ENCODE measurements at places on chromosomes 4 and X.
A peak's percentile ranks its signal among the peaks of the same experiment; 100 is the strongest.

DNA sequence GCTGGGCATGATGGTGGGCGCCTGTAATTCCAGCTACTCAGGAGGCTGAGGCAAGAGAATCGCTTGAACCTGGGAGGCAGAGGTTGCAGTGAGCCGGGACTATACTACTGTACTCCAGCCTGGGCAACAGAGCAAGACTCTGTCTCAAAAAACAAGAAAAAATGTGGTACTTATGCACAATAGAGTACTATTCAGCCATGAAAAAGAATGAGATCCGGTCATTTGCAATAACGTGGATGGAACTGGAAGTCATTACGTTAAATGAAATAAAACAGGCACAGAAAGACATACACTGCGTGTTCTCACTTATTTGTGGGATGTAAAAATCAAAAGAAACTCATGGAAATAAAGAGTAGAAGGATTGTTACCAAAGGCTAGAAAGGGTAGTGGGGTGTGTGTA lies 12.1 kb downstream of the RPGR start:
- no peak for DNase-seq

- no peak for DNase-seq
Observed at GRCh38 chrX:46865281-46865680, 28.4 kb downstream of the RP2 start.

- DNase-seq: no peak
Observed at GRCh38 chrX:109841257-109841656, 108.2 kb upstream of the ACSL4 start.

DNA sequence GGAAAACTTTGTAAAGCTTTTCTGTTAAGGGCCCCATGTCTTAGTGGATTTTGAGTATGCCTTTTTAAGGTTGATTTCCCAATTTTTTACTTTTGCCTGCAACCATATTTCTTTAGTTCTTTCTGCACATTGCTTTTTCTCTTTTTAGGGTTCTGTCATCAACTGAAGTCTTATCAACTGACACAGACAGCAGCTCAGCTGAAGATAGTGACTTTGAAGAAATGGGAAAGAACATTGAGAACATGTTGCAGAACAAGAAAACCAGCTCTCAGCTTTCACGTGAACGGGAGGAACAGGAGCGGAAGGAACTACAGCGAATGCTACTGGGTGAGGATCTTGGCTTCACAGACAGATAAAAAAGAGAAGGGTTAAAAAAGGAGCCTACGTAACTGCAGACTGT lies 27.8 kb downstream of the TAF1 start:
- no peak for DNase-seq

- DNase-seq: no peak
Observed at GRCh38 chr4:38328989-38329729, 334.8 kb upstream of the KLF3 start.

DNA sequence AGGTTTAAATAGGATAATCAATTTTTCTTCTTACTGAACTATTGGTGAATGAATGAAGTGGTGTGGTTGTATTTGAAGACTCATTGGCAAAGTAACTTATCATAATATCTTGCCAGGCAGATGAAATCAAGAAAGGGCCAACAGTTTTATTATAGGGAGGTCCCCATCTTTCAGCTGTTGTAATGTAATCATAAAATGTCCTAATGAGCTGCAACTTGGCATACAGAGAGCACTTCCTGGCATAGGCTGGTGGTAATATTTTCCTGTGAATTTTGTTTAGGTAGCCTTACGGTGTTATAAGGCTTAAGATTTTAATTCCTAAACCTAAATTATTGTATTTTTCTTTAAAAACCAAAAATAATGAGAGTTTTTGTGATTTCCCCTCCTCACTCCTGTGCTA lies 17.5 kb downstream of the FHIP1A start:
- no peak for DNase-seq

- DNase-seq: no peak
Observed at GRCh38 chr4:148447681-148448080, 5.5 kb upstream of the NR3C2 start.

DNA sequence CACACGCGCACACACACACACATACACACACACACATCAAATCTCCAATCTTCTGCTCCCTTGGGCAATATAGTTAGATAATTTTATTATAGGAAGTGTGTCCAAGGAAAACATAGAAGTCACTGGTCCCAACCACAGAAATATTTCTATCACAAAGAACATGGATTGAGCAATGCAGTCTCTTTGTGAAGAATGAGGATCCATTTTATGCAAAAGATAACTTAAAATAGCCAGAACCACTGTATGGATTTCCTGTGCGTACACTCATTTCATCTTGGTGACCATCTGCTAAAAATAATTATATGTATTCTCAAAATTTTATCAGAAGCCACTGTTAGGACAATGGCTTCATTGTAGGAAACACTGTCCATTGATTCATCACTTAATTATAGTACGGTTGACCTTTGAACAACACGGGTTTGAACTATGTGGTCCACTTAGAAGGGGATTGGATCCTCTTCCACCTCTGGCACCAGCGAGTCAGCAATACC lies 169.6 kb upstream of the MXRA5 start:
- DNase-seq: no peak

DNA sequence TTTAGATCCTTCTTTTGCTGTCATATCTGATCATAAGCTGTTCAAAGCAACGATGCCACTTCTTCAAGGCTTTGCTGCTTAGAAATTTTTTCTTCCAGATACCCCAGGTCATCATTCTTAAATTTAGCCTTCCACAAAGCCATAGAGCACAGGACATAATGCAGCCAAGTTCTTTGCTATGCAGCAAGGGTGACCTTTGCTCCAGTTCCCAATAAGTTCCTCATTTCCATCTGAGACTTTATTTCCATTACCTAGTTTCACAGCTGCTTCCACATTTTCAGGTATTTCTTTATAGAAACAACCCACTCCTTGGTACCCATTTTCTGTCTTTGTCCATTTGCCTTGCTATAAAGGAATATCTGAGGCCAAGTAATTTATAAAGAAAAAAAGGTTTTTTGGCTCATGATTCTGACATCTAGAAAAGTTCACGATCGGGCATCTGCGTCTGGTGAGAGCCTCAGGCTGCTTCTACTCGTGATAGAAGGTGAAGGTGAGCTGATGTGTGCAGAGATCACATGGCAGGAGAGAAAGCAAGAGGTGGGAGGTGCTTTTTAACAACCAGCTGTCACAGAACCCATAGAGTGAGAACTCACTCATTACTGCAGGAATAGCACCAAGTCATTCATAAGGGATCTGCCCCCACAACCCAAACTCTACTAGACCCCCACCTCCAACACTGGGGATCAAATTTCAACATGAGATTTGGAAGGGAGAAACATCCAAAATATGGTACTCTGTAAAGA lies 11.8 kb upstream of the TASL start:
- DNase-seq: no peak

GRCh38 chrX:39705290-39705689 lies 392.5 kb downstream of the BCOR start:
- DNase-seq: peak; percentile 41

DNA sequence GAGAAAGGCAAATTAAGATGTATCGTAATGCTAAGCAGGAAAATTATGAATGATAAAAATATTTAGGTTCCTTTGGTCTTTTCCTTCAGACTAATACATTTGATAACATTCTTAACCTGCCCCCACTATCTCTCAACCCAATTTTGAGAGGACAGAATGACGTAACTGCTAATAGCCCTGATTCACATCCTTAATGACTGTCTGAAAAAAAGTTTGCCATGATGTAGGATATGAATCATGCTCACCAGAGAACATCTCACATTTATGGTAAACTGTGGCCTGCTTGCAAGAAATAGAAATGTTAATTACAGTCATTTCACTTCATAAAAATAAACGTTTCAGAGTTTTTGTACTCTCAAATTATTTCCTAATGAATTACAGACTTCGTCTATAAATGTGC lies 128.0 kb upstream of the VEGFC start:
- no peak for DNase-seq

DNA sequence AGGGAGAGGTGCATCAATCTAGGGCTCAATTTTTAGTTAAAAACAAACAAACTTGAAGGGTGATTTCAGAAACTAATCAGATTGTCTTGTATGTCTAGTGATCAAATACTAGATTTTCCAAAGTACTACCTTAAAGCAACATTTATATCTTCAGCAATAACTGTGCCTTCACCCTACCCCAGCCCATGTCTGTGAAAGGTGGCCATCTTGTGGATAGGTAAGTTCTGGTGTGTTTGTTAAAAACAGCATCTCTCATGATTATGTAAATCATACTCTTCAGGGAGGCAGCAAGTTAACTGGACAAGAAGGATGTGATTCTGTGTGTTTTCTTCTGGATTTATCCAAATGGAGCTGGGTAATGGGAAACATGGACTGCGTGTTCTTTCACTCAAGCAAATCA lies 81.4 kb upstream of the ACSL1 start:
- DNase-seq: no peak

GRCh38 chr4:53141308-53141707 lies 224.6 kb downstream of the SCFD2 start:
- no peak for DNase-seq

DNA sequence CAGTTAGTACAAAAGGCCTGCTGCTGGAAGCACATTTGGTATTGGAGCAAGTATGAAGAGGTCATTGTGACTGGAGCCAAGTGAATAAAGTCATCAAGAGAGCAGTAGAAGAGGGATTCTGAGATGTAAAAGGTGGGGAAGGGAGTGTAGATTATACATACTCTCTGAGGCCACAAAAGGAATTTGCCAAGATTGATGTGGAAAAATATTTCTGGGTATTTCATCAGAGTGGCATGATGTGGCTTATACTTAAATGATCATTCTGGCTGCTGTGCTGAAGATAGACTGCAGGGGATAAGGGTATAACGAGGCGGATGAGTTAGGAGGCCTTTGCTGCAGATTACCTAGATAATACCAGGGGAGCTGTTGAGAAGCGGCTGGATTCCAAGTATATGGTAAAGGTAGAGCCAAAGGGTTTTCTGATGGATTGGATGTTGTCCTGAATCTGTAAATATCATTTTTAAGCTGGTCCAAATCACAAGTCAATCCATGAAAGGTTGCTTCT lies 231.8 kb upstream of the AGA start:
- no peak for DNase-seq

GRCh38 chr4:151785484-151786157 lies 24.8 kb upstream of the GATB start:
- no peak for DNase-seq

- no peak for DNase-seq
Observed at GRCh38 chr4:123283371-123283895, 113.2 kb upstream of the SPRY1 start.

- DNase-seq: no peak
Observed at GRCh38 chr4:39714166-39714565, 16.2 kb downstream of the UBE2K start.

DNA sequence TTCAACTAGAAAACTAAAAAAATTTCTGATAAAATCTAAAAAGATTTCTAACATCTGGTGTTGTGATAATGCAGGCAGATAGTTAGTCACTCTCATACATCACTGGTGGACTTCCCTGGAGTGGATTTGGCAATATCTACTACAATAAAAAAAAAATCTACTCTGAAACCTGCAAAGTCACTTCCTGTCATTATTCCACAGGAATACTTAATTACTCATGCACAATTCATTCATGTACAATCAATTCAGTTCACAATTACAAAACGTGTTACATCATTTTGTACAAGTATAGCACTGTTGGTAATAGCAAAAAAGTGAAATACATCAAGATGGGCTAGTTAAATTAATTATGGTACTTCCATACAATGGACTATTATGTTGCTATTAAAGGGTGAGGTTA lies 16.5 kb upstream of the RHOH start:
- DNase-seq: no peak
